Epithelial cell of prostate (primary cell): ENCODE measurements at places on chromosomes 7 and 10.

GRCh38 chr10:25974897-25975459 lies 40.9 kb downstream of the MYO3A start:
- no peak for DNase-seq

- no peak for DNase-seq
Observed at GRCh38 chr10:29646238-29646902, 11.6 kb upstream of the SVIL start.

- DNase-seq, result no peak
Observed at GRCh38 chr7:54839575-54840213, 80.7 kb upstream of the SEC61G start.

GRCh38 chr10:27525819-27526218 lies 21.7 kb downstream of the RAB18 start:
- DNase-seq, result no peak

DNA sequence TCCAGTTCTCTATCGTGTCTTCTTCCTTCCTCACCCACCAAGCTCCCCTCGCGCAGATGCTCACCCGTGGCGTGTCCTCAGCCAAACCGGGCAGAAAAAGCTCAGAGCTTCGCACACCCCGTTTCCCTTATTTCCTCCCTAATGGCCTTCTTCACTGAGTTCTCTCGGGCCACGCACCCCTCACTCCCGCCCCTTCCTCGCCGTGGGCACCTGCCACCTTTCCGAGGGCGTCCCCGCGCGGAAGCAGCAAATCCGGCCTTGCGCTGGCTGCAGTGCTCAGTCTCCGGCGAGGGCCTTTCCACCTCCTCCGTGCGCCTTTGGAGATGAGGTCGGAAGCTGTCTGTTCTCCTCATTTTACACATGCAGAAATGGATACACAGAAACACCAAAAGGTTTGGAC lies 12.4 kb upstream of the CALML3 start:
- no peak for DNase-seq

DNA sequence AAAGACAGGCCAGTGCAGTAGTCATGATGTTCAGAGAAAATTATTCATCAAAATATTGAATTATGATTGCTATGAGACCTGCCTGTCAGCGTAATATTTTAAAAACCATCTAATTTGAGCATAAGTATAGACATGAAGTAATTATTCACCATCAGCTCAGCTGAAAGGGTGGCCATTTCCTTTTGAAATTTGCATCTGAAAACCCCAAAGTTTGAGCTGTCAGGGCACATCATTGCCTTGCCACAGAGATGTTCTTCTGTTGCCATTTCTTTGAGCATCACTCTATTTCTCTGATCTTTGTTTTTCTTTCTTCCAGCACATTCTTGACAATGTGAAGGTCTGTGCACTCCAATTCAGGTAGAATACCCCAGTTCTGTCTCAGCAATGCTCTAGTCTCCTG lies 147.5 kb upstream of the RHOBTB1 start:
- DNase-seq, result no peak

DNA sequence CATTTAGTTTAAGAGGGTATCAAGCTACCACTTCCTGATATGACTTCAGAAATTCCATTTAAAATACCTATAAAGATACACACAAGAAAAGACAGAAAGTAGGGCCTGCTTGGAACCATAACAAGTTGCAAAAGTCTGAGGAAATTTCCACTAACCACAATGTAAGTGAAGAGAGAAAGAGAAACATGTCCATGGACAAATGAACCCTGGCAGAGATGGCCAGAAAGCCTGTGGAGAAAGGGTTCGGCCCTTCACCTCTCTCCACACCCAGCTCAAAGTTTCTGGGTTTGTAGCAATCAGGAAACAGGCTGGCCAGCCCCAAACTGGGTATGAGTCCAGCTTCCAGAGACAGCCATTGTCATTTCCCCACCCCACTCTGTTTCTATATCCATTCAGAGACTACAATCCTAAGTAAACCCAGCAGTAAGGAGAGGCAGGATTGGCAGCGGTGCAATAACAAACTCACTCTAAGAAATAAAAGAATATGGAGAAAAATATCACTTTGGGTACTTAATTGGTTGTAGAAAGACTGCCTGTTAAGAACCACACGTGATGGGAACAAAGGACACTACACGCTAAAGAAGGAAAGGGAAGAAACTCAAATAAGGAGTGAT lies 71.1 kb downstream of the STK17A start:
- DNase-seq, result no peak

DNA sequence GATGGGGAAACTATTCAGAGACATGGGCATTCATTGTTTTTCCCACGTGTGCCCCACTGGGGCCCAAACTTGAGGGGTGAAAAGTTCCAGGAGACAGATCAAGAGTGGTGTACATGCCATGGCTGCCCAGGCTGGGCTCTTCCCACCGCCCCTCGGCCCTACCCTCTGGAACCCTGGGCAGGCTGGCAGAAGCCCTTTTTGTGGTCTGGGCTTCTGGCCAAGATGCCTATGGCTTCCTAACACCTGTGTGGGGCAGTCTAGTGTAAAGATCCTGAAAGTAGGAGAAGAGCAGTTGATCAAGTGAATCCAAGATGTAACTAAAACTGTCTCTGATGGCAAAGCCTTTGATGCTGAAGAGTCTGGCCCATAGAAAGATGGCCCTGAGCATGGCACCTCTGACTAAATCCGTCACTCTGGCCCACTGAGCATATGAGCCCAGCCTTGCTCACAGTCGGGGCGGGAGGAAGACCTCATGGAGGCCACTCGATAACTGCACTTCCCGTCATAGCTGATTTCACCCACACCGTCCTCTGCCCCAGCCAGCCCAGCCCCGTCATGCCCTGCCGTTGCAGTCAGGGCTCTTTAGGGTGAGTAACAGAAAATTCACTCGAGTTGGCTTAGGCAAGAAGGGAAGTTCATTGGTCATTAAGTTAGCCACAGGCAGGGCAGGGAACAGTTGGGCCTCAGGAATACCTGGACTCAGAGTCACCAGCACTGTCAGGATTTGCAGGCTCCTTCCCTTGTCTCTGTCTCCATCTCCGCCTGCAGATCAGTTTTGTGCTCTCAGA lies 37.9 kb upstream of the MTPAP start:
- peak; percentile 52 for DNase-seq

DNA sequence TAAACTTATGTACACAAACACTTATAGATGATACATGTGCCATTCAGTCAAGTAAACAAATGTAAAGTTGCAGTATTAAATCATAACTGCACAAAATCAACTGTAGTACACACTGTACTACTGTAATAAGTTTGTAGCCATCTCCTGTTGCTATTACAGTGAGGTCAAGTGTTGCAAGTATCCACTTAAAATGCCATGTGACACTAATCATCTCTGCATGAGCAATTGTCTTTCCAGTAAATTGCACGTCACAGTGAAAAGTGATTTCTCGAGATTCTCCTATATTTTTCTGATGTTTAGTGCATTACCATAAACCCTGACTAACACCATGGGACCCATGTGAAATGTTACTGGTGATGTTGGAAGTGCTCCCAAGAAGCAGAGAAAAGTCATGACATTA lies 293.3 kb upstream of the SP4 start:
- DNase-seq, result no peak

GRCh38 chr10:128990986-128991385 lies 476.1 kb upstream of the MGMT start:
- no peak for DNase-seq

- DNase-seq, result no peak
Observed at GRCh38 chr7:71171476-71171875, 39.5 kb downstream of the GALNT17 start.

DNA sequence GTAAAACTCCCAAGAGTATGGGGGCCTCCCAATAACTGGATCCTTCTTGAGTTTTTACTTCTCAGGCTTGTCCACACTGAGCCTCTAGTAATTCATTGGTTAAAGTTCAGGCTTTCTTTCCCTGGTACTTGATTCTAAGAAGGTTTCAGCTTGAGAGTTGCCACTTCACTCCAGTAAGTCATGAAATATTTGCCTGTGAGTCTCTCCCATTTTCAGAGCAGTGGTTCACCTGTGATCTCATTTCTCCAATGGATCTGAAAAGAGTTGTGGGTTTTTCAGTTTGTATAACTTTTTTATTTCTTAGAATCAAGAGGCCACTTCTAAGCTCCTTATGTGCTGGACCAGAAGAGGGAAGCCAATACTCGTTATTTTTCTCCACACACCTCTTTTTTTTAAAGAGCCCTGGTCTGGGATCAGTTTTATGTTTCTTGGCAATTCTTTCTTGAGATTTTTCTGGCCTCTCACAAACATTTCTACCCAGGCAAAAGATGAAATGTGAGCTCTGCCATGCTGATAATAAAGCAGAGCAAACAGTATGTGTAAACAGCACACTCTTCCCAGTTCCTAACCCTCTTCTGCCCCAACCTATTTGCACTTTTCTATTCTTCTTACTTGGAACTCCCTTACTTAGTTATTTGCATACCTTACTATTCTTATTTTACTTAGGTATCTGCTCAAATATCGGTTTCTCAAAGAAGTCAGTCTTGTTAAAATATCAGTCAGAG lies 983.4 kb downstream of the CCSER2 start:
- DNase-seq, result no peak

DNA sequence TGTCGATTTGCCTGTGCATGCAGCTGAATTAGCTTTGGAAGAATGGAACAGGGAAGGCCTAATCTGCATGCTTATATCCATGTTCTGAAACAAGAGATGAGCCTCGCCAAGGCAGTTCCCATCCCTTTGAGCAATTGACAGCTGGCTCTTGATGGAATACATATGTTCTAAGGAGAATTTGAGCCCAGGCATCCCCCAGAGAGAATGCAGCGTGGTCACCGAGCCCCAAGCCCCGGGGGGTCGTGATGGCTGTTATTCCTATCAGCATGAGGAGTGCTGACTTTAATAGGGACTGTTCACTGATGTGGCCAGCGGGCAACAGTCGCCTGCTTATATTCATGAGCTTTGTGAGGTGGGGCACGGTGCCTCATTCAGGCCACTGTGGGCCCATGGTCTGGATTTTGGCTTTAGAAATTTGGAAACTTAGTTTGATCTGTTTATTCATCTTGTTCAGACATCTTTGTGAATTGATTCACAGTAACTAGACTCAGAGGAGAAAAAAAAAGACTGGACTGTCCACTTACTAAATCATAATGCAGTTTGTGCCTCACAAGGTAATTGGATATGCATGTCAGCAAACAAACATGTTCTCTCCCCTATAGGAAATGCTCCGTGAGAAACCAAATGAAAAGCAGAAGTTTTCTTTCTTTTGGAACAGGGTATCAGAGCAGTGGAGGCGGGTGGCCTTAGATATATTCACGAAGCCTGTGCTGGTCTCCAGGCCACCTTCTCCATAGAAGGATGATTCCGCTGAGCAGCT lies 204.9 kb downstream of the CCDC3 start:
- no peak for DNase-seq

GRCh38 chr10:88507404-88507803 lies 75.7 kb downstream of the RNLS start:
- DNase-seq, result no peak

DNA sequence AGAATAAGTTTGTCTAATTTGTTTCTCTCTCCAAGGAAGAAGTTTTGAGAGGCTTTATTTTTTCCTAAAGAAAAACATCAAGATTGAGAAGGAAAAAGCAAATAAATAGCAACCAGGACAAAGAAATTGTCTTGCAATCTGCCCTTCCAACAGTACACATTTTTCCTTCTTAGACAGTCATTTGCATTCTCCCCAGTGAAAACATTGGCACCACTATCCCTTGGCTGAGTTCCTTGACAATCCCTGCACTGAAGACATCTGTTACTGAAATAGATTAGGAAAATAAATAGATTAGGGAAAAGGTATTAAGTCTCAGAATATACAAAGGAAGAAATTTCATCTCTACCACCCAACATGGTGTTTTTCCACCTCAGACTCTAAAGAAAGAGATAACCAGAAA lies 12.2 kb upstream of the TMEM243 start:
- DNase-seq, result no peak

DNA sequence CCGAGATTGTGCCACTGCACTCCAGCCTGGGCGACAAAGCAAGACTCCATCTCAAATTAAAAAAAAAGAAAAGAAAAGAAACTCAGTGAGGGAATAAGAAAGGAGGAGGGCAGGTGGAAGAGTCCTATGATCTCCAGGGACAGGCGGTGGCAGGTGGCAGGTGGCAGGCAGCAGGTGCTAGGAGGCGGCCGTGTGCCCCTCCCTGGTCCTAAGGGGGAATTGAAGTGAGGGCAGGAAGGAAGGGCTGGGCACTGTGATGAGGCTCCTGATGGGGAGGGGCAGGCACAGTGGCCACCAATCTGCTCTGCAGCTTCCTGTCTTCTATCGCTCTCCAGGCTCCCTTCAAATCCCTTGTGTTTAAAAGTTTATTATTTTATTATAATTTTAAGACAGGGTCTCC lies 41.2 kb upstream of the UBE3C start:
- no peak for DNase-seq

GRCh38 chr10:43284341-43284910 lies 17.6 kb upstream of the RASGEF1A start:
- DNase-seq, result no peak

GRCh38 chr7:2776401-2776800 lies 67.7 kb downstream of the GNA12 start:
- DNase-seq, result no peak

GRCh38 chr10:129500617-129501339 lies 33.7 kb downstream of the MGMT start:
- no peak for DNase-seq

DNA sequence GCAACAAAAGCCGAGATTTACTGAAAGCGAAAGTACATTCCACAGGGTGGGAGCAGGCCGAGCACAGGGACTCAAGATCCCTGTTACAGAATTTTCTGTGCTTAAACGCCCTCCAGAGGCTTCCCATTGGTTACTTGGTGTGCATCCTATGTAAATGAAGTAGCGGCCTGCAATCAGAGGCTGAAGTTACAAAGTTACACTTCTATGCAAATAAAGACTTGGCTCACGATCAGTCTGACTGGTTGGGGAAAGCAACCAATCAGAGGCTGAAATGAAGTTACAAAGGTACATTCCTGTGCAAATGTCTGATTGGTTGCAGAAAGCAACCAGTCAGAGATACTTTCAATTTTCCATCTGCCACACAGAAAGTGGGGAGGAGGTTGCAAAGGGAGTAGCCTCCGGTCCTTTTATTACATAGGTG lies 4.1 kb downstream of the ACBD7 start:
- DNase-seq, result peak; percentile 84

DNA sequence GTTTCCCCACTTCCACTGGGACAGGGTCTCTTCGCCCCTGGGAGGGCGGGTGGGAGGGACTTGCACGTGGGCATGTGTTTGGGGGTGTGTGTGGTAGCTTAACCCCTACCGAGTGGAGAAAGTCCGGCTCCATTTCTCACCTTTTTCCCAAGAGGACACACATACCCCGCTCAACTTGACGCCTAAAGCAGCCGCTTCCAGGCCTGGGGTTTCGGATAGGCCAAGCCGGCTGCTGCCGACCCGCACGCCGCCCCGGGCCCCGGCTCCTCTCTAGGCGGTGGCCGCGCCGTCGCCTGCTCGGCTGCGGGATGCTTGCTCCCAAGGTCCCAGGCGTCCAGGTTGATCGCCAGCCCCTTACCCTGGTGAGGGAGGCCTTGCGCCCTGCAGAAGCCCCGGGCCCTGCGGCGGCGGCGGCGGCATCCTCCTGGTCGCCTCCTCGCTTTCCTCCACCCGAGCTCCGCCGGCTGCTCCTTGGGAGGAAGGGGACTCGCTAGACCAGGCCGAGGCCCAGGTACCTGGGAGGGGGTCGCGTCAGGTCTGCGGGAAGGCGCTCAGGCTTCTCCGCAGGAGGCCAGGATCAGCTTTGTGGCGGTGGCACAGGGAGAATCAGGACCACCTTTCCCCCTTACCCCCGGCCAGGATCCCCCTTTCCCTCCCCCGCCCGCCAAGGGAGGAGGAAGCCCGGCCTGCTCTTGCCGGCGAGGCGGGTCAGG lies 3.2 kb upstream of the GATA3 start:
- DNase-seq, result no peak

GRCh38 chr7:44228571-44229350 lies 28.0 kb downstream of the YKT6 start:
- no peak for DNase-seq
